DMS153 (cell line): ENCODE measurements at places on chromosomes 6 and 20.

DNA sequence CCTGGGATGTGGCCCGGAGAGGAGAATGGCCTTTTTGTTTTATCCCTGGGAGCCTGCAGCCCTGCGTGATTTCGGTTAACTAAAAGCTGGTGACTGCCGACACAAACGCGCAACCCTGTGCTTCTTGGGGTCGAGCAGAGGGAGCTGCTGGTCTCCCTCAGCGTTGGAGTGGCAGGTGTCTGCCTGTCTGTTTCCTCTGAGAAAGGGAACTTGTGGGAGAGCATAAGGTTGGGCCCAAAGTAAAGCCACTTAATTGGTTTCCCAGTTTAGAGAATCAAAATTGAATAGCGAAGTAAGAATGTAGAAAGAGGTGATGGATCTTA is 500 bp downstream of the LTV1 start:
- DNase-seq, result no peak

DNA sequence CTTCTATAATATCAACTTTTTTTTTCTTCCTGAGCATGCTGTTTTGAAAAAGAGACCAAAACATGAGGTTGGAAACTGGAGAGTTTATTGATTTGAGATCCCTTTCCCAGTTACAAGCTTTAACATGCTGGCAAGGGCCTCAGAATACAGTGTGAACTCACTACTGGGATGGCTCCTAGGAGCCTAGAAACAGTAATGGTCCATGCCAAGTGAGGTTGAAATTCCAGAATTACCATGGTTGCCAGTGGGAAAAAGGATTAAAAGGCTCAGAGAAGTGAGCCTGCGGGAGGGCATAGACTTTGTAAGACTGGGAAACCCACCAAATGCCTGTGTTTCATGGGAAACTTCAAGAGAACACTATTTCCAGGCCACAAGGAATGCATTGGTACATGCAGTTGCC is 28.9 kb upstream of the SLC22A3 start:
- DNase-seq, result no peak

- peak; percentile 7 for DNase-seq
Observed at GRCh38 chr6:166554316-166554715, 32.2 kb downstream of the RAMACL start.

DNA sequence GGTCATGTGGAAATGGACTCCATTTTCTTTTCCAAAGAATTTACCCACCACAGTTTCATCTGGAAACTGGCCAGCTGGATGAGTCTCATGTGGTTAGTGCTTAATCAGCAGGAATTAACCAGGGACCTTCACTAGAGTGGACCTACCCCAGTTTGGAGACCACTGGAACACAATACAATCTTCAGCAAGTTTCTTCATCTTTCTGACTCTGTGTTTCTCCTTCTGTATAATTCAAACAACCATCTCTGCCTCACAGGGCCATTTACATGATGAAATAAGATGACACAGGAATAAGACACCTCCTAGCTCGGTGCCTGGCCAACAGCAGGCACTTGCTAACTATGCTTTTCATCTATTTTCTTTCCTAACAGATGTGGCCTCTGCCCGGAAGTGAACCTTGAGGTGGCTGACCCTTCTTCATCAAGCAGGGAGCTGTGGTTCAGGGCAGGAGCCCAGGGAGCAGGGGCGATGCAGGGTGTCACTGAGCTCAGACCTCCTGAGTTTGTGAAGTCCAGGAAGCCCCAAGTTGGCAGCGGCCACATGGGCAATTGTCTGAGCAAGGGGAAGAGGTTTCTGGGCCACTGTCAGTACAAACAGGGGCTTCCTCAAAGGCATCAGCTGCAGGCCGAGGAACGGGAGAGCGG is 98.8 kb downstream of the SOD2 start:
- no peak for DNase-seq

DNA sequence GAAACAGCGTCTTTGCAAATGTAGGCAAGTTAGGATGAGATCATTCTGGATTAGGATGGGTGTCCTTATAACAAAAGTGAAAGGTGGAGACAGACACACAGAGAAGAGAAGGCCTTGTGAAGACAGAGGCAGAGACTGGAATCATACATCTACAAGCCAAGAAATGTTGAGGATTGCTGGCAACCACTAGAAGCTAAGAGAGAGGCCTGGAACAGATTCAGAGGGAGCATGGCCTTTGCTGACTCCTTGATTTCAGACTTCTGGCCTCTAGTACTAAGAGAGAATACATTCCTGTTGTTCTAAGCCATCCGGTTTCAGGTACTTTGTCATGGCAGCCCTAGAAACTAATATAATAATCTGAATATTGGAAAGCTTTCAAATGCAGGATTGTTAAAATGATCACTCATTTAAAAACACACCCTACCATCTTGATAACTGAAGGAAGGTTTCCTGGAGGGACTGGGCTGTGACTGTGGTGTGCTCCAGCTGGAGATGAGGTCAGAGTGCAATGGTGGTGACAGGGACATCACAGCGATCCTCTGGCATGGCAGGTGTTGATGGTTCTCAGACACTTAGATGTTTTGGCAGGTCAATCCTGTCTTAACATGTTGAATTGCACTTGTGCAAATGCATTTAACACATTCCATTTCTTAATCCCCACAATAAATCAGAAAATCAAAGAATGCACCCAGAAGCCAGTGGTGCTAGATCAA is 25.1 kb downstream of the CD83 start:
- no peak for DNase-seq

- no peak for DNase-seq
Observed at GRCh38 chr6:170063851-170064602, 226.9 kb downstream of the DLL1 start.
